ENCODE measurements at places on chromosomes 13 and 19.

- no peak for DNase-seq
Measured at GRCh38 chr13:31964168-31964567, 67.4 kb upstream of the FRY start.

DNA sequence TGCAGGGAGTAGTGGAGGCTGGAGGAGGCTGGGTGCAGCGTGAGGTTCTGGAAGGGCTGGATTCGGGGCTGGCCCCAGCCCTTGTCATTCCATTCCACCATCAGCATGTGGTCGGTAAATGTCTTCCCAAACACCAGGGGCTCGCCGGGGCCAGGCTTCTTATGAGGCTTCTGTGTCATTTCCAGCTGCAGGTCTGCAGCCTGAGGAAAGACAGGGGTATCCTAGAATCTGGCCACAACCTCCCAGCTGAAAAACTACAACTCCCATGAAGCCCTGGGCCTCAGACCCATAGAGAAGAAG, 4.4 kb downstream of the BCAT2 start:
- peak; percentile 64 for DNase-seq

DNA sequence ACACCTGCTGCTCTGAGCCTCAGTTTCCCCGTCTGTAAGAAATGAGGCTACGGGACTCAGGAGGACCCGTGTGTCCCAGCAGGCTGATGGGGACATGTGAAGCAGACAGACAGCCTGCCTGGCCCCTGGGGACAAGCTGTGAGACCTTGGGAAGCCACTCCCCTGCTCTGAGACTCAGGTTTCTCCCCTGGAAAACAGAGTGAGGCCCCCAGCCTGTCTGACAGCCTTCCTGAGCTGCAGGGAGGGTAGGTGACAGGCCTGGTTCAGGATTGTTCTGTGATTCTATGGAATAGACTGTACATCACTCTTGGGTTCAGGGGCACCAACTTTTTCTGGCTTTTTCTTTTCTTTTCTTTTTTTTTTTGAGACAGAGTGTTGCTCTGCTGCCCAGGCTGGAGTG, 2.9 kb upstream of the NTF4 start:
- DNase-seq, result no peak

DNA sequence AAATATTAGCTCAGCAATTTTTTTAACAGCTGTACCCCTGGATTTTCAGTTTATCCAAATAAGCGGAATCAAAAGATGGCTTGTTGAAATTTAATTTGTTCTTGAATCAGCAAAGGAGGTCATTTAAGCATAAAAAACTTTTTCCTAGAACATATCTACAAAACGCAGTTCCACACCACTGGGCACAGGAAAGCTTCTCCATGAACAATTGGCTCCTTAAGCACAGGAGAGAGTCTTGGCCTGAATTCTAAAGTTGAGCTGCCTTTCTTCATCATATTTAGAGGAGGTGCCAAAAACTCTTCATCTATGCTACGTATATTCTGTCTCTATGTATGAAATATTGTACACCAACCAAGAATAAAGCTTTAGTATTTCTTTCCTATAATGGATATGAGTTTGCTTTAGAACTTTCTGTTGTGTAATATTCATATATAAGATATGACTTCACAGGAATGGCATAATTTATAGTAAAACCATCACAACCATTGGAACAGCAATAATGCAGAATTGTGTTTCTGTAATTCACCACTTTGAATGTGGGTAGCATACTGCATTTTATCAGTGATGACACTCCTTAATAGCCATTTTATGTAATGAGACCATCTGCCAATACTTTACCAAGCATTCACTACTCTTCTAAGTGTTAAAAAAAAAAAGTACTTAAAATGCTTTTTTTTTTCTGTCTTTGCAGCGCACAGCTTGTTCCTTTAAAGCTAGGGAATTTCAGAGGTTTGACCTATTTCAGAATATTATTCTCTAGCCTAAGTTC, 263.7 kb downstream of the SLITRK6 start:
- DNase-seq, result no peak

DNA sequence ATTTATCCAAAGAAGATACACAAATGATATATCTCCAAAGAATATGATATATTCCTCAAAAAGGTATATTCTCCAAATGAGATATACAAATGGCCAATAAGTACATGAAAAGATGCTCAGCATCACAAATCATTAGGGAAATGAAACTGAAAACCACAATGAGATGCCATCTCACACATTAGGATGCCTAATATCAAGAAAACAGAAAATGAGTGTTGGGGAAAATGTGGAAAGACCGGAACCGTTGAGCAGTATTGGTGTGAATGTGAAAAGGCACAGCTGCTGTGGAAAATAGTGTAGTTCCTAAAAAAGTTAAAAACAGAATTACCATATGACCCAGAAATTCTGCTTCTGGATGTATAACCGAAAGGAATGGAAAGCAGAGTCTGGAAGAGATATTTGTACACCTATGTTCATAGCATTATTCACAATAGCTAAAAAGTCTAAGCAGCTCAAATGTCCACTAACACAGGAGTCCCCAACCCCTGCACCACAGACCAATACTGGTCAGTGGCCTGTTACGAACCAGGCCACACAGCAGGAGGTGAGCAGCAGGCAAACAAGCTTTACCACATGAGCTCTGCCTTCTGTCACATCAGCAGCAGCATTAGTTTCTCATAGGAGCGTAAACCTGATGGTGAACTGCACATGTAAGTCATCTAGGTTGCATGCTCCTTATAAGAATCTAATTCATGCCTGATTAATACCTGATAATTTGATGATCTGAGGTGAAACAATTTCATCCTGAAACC, 291.9 kb downstream of the PCDH20 start:
- no peak for DNase-seq

DNA sequence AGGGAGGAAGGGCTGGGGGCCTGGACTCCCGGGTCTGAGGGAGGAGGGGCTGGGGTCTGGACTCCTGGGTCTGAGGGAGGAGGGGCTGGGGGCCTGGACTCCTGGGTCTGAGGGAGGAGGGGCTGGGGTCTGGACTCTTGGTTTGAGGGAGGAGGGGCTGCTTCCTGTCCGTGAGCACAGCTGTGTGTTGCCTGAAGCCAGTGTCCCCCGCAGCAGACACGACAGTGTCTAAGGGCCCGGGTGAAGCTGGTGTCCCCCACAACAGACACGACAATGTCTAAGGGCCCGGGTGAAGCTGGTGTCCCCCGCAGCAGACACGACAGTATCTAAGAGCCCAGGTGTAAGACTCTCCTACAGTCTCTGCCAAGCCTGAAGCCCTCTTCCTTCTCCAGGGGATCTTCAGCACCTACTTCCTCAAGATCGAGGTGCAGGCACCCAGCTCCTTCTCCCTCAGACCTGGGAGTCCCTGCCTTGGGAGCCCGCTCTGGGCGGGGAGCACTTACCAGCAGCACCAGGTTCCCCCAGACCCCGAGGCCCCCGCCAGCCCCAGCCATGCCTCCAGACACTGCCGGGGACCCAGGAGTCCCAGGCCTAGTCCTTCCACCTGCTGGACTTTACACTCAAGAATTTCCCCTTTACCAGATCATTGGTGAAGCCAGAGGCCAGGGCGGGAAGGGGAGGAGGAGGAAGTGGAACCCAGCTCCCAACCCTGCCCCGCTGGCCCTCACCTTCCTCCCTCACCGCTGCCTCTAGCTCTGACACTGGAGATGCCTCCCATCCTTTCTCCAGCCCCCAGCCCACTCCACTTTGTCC, at the start of gene PTPRH:
Gene PTPRH, minus strand, starts transcription at position 622 of the 813 bp plus-strand sequence. Its CDS starts 68 bp downstream, at position 554.
- peak; percentile 25 for DNase-seq

DNA sequence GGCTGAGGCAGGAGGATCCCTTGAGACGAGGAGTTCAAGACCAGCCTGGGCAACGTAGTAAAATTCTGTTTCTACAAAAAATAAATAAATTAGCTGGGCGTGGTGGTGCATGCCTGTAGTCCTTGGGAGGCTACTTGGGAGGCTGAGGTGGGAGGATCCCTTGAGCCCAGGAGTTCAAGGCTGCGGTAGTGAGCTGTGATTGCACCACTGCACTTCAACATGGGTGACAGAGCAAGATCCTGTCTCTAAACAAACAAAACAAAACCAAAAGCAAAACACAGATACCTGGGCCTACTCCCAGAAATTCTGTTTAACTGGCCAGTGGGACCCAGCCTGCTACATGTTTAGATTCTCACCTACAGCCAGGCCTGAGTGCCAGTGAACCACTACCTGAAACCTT, 74.6 kb upstream of the MEDAG start:
- DNase-seq, result no peak

Measured in ELR (cell line).